SK-N-DZ (cell line): ENCODE measurements at places on chromosomes 16 and 17.

DNA sequence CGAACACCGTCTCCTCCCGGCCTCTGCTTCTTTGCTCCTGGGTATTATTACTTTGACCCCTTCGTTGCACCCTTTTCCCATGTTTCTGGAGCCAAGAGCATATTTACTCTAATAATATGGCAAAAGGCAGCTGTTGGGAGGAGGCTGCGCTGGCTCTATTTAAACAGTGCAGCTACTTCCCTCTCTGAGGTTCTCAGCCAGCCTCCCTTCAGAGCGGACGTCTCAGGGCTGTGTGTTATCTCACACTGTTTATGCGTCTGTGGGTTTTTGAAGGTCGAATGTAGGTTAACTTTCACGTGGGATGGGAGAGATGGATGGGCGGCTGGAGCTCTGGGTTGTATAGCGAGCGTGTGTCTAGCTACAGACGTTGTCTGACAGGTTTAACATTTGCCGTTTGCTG, 45.3 kb downstream of the COX4I1 start:
- no peak for DNase-seq

DNA sequence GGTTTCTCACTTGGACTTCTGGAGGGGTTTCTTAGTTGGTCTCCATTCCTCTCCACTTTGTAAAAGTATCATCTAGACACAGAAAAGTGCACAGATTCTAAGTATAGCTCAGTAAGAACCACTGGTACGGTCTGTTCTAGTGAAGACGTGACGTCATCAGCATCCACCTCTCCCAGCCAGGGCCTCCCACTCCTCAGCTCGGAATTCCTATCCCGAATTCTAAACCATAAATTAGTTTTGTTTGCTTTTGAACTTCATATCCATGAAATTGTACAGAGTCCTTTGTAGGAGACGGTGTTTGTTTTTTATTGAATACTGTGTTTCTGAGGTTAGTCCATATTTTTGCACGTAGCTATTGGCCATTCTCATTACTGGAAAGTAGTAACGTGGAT, 25.5 kb downstream of the FOXK2 start:
- DNase-seq, result no peak

DNA sequence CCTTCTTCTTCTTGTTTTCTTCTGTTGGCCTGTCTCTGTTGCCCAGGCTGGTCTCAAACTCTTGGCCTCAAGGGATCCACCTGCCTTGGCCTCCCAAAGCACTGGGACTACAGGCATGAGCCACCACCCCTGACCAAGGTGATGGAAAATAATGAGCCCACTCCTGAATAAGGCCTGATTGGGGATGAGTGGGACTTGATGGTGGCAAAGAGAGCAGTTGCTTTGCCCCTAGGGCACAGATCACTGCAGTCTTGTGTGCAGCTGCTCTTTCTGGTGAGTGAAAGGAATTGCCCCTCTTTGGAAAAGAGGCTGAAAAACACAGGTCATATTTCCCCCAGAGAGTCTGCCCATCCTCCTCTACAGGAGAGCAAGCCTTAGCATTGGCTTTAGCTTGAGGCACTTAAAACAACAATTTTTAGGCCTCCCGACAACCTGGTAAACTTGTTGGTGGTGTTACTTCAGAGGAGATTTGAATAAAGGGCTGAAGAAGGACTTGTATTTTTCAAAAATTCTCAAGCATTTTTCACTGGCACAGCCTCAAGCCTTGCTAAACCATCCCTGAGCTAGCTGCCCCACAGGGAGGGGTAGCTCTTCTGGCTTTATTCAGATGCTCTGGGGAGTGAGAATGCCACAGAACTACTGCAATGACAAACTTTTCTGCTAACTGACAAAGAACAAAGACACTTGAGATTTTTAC, 6.1 kb upstream of the PDP2 start:
- DNase-seq, result no peak

DNA sequence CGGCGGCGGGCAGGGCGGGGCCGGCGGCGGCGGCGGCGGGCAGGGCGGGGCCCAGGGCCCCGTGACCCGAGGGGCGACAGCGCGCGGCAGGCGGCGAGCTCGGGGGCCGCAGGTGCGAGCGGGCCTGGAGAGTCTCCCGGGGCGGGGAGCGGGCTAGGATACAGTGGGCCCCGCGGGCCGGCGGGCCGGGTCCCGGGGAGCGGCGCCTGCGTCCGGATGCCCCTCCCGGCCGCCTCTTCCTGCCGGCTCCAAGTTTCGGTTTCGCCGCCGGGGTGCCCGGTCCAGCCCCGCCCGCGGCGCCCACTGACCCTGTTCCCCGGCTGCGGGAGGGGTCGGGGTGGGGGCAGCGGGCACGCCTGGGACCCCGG, at the start of gene RNF213:
TSS of gene RNF213 (plus strand) at position 62 of the 368 bp plus-strand sequence. CDS start 2,830 bp downstream, outside the sequence.
- peak; percentile 49 for DNase-seq

DNA sequence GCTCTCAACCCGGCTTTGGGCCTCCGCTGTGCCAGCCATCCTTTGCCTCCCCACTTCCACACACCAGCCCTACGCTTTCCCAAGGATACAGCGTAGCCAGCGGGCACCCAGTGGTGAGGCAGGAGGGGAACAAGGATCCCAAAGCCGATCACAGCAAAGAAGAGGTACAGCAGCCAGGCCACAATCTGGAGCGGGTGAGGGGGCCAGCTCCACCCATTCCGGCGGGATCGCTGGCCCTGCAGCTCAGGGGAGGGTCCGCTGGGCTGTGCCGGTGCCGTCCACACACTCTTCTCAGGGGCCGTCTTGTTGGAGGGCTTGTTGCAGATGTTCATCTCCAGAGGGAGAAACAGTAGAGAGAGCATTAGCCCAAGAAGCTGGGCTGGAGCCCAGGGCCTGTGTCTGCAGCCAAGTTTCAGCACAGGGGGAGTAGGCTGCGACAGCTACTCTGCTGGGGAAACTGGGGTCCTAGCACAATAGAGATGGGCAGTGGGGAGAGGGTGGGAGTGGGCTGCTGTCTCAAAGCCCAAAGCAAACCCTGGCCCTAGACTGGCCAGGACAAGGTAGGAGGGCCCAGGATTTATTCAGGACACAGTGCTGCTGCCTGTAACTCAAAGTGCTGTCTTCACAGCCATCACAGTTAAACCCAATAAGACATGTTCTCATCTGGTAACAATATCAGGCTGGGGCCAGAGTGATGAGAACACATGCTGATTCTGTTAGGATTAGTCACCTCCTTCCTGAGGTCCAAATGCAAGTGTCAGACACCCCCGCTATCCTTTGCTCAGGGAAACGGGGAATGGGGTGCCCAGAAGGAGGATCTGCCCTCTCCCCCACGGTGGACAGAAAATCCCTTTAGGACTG, 9.9 kb downstream of the ZDHHC1 start:
- no peak for DNase-seq

DNA sequence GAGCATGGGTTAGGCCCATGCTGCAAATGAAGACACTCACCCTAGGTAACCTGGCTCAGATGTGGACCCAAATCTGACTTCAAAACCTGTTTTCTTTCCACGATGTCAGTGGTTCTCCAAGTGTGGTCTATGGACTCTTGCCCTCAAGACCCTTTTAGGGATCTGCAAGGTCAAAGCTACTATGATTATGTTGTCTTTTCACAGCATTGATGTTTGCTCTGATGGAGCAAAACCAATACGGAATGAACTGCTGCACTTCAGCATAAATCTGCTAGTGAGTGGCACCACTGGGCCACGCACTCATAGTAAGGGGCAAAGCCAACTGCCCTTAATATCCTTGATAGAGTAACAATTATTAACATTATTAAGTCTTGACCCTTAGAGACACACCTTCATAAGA, 21.6 kb upstream of the TRIM25 start:
- no peak for DNase-seq

GRCh38 chr17:41864836-41865595, at the start of gene KLHL11:
TSS of gene KLHL11 (minus strand) at chr17:41865423. CDS start at chr17:41865370, 53 bp downstream.
- DNase-seq, result peak; percentile 91

DNA sequence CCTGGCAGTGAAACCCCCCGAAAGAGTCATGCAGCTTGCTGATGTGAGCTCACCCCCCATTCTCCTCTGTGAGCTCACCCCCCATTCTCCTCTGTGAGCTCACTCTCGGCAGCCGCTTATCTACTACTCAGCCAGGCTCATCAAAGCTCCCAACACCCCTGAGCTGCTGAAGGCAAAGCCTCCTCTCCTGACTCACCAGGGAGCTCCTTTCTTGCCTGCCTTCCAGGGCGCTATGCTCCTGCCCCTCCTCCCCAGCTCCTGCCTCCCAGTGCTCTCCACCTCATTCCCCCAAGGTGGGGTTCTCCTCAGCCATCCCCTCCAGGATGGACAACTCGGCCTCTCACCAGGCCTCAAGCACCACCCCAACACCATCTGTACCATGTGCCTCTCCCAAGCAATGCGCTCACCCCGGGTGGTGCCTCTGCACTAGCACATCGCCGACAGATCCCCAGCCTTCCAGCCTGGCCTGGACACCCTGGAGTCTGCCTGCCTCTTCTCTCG, 27.7 kb upstream of the FAAP100 start:
- DNase-seq, result no peak

DNA sequence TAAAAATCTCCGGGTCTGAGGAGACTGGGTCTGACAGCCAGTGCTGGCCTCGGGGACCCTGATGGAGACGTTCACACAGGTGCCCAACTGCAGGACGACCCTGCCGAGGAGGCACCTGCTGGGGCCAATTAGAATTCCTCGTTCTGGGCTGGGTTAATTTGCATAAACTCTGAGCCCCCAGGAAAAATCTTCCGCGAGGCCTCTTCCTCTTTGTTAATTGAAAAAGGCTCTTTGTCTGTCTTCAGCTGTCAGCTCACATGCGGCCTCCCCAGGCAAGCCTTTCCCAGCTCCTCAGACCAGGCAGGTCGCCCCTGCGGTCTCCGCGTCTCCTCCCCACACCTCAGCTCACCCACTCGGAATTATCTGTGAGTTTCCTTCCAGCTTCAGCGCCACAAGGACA, 400.2 kb downstream of the SEC14L1 start:
- DNase-seq, result no peak
